ENCODE measurements at places on chromosomes 2 and 18.
A peak's percentile ranks its signal among the peaks of the same experiment; 100 is the strongest.

- DNase-seq, result no peak
Measured at GRCh38 chr18:12721495-12722275, 18.8 kb downstream of the PSMG2 start.

DNA sequence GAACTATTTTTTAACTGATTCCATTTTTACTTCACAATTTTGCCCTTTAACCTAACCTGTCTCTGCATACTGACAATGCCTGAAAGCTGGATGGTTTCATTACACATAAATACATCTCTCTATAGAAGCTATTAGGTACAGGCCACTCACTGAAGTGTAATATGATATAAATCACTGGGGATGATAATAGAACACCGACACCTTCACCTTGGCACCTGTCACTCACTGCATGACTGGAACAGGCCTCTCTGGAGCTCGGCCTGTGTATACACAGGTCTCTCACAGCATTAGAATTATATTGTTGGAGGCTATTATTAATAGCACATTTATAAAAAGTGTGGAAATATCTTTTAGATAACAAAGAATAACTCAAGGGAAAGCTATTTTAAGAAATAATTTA, 138.2 kb downstream of the TMEM131 start:
- no peak for DNase-seq

- DNase-seq, result no peak
Measured at GRCh38 chr2:237590272-237591140, at the start of gene RAB17. RAB17 (minus strand) TSS chr2:237590734; CDS start chr2:237586154, 4,580 bp downstream.

- peak; percentile 56 for DNase-seq
Measured at GRCh38 chr2:140454717-140455116, 1674.5 kb upstream of the NXPH2 start.

DNA sequence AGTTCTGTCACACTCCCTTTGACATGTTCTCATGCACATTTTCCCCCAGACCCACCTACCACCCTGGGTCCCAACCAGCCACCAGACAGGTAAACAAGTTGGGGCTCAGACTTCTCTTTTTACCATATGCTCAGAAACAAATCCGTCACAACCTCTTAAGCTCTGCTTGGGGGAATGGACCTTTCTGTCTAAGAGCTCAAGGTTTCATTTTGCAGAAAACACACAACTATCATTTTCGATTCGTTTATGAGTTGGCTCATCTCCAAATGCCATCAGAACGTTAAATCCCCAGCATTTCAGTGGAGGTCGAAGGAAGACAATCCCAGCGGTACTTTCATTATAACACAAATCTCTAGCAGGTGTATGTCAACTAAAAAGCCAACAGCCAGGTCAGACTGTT, 30.6 kb upstream of the NCK2 start:
- DNase-seq, result no peak

- DNase-seq, result no peak
Measured at GRCh38 chr18:74876630-74877243, 279.1 kb downstream of the ZNF407 start.

GRCh38 chr18:33817096-33817495, 239.1 kb downstream of the ASXL3 start:
- no peak for DNase-seq

DNA sequence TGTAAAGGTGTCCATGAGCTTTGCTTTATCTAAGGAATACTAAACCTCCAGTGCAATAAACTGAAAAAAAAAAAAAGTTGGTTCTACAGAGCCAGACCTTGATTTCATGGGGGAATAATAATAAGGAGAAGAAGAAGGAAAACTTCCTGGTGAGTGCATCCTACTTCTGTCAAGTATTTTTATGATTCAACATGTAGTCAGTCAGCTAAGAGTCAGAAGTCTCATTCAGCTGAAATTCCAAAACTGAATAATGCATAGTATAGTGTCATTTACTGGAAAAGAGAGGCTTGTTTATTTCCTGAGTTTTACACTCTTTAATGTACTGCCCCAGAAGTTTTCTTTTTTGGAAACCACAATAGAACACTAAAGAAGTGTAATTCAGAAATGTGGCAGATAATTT, 77.8 kb upstream of the TACR1 start:
- DNase-seq, result no peak

DNA sequence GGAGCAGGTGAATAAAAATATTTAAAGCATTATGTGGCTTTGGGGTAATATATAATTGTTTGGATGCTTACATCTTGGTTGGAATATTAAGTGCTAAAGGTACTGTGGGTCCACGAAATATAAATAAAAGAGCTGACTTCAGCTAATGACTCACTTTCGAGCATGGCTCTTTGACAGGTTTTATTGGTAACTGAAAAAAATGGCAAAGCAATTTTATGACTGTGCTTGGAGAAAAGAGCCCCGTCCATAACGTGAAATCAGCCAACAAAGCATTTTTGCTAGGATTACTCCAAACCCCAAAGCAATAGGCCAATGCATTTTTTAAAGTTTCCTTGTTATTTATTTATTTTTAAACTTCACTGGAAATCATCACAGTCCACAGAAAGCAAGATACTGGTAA, 397.2 kb upstream of the CDH19 start:
- no peak for DNase-seq

DNA sequence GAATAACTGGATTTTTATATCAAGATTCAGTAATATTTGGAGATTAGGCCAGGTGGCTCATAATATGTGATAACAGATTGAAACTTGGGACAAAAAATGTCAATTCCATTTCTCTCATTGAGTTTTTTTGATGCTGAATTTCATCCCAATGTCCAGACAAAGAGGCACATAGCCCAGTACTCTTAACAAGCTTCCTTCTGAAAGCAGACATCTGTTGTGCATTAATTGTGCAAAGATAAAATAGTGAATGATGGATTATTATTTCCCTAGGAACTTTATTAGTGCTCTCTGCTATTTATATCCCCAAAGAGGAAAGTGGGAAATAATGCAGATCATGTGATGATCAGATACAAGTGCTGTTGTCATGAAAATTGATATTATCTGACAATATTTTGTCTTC, 234.1 kb downstream of the CCDC102B start:
- no peak for DNase-seq

- no peak for DNase-seq
Measured at GRCh38 chr2:138244501-138244925, 257.1 kb upstream of the SPOPL start.

DNA sequence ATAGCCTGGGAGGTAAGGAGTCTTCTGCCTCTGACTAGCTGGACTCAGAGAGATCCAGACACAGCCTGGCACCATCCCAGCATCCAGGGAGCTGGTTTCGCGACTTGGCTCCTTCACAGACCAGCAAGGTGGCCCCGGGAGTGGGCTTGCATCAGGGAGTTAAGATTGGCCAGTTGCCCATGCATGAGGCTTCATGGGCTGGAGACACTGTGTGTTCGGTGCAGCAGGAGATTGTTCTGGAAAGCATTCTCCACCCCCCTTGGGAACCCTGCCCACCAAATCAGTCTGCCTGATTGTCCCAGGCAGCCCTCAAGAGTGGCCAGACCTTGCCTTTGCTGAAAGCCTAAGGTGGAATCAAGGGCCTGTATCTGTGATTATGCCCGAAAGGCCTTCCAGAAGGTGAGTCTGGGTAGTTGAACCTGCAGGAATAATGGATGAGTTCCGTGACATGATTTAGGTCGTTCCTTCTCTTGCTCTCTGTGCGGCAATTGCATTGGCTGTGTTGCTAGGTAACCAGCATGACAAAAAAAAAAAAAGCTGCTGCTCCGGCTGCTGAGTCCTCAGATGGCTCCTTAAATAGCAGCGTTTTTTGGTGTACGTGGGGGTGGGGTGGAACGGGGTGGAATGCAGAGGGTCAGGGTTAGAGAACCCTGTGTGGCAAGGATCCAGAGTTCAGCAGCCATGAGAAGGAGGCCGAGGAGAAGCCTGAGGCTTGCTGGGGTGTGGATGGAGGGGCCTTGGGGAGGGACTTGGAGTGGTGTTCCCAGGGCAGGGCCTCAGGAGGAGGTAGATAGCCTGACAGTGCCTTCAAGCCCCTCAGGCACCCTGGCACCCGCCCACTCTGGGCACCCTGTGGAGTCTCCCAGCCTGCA, 93.0 kb upstream of the MCFD2 start:
- no peak for DNase-seq

DNA sequence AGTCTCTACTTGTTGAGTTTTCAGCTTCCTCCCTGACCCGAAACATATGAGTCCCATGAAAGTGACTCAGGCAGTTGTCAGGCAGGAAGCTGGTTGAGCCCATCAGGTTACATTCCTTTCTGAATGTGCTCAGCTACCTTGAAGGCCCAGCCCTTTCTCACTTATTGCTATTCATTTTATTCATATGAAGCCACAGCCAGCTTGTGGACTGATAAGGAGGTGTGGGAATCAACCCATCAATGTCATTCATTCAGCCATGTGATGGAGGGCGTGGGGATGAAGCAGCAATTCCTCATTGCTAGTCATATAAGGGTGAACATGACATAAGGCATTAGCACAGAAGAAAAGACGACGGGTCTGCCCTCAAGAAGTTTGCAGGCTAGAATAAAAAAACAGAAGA, 5.3 kb upstream of the VPS4B start:
- no peak for DNase-seq

- no peak for DNase-seq
Measured at GRCh38 chr2:144711630-144712549, 192.0 kb upstream of the ZEB2 start.

- DNase-seq, result no peak
Measured at GRCh38 chr2:219183151-219183772, 5.2 kb downstream of the RETREG2 start.

GRCh38 chr2:190867212-190867611, 13.4 kb upstream of the GLS start:
- no peak for DNase-seq

DNA sequence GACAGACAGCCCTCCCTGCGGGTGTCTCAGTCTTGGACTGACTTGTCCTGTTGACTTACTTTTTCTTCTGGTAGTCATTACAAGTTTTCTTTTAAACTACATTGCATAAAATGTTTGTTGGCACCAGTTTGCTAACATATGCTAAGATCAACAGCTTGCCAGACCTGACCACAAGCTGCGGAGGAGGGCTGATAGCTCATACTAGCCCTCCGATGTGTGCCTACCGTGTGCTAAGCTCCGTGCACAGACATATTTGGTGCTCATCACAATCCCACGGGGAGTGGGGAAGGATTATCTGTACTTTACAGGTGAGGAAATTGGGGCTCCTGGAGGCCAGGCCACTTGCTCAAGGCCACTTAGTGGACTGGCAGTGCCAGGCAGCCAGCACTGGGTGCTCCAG, 72.8 kb upstream of the YPEL5 start:
- no peak for DNase-seq

GRCh38 chr18:48599391-48599790, 60.6 kb downstream of the CTIF start:
- no peak for DNase-seq

- no peak for DNase-seq
Measured at GRCh38 chr2:37414470-37414949, 70.1 kb downstream of the QPCT start.
